Ovary (tissue), 10 donors: ENCODE measurements at places on chromosomes 2 and 18. TPM values are rescaled to one million over a fixed set of nuclear protein-coding genes. Genes with fewer than 3 reads are reported as not detected.

Gene TTR
- polyA plus RNA-seq, result not detected

- DNase-seq, result no peak
Measured at GRCh38 chr2:54054271-54054670, 61.1 kb upstream of the ACYP2 start.

GRCh38 chr2:128731994-128732650 is 413.5 kb upstream of the HS6ST1 start:
- DNase-seq, result no peak

- no peak for DNase-seq
Measured at GRCh38 chr2:12043131-12043530, 296.7 kb downstream of the LPIN1 start.

Gene MYCN
- polyA plus RNA-seq, result 3.8 TPM

GRCh38 chr2:177193240-177193639 is 19.4 kb upstream of the HNRNPA3 start:
- no peak for DNase-seq

Gene CPO
- polyA plus RNA-seq, result 31.8 TPM

Gene TMEFF2
- 0.07 TPM for polyA plus RNA-seq

DNA sequence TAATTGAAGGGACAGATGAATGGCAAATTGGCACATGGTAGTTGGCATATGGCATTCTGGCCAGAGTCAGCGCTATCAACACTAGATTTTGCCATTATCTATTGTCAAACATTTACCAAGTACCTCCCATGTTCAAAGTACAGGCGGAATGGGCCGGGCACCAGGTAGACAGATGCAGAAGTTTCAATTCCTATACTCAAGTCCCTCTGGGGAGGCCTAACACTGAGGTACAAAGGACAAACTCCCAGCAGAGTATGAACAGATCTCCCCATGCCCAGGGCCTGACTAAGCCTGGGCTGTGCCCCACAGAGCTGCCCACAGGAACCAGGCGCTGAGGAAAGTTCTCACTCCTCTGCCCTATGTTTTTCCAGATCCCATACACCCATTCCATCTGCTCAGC is 257.5 kb upstream of the KLHL29 start:
- DNase-seq, result no peak

Gene CRYGC
- polyA plus RNA-seq, result not detected

DNA sequence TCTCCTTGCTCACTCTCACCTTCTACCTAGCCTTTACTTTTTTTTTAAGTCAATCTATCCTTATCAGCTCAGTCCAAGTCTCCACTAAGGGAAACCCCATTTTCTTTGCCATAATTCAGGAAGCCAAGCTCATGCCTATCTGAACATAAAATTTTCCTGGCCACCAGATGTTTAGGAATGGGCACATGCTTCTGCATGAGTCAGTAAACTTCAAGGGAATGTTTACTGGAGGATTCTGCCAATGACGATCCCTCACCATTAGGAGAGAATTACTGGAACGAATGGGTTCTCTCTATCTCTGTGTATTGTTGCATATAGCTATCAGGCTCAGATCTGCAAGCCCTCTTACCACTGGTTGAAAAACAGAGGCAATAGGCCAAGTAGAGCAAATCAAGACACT is 731.7 kb upstream of the ZNF804A start:
- no peak for DNase-seq

DNA sequence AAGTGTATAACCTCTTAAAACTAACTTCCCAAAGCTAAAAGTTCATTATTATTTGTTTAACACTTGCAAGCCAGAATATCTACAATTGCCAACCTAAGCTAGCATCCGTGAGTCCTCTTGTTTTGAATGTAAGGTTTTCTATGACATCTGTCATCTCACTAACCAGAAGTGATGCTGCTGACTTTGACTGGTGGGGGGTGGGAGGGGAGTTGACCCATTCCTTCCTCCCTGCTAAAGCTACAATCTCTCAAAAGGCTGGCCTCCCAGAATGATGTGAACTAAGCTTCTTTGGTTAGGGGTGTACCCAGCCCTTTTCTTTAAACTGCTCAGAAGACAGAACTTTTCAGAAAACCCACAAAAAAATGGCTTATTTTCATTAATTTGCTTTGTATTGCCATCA is 280.6 kb downstream of the ZEB2 start:
- no peak for DNase-seq

DNA sequence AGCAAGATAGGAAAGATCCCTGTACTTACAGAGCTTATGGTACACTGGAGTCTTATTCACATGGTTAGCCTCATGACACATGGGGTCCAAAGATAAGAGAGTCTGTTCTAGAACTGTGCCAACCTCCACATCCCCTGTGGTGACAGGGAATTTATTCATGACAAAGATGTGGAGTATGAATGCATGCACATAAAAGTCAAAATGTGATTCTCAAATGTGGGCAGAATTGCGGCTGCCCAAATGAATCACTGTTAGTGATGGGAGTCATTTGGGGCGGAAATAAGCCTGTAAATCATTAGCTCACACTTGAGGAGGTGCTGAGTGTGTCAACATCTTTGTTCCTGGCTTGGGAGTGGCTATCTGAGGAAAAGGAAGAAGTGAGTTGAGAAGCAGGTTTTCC is 560.6 kb downstream of the SLC4A3 start:
- DNase-seq, result no peak

- DNase-seq, result no peak
Measured at GRCh38 chr2:203201426-203201825, 37.4 kb upstream of the CYP20A1 start.

DNA sequence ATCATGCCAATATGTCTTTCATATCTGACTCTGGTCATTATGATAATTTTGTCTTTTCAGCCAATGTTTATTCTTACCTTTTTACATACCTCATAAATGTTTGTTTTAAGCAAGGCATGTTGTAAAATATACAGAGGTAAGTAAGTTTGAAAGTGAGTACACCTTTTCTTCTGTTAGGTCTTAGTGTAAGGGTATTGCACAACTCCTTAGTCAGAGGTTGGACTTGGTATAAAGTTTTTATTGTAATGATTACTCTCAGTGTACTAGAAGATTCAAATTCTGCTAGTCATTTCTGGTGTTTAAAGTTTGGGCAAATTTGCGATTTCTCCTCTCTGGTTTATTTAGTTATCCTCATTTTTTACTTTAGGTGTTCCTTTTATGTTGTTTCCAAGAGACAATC is 564.3 kb upstream of the FSIP2 start:
- DNase-seq, result no peak

Gene DYNC1I2
- polyA plus RNA-seq, result 118 TPM

- DNase-seq, result no peak
Measured at GRCh38 chr2:134154246-134154645, 99.6 kb upstream of the MGAT5 start.

Gene MBOAT2
- 18.6 TPM for polyA plus RNA-seq

DNA sequence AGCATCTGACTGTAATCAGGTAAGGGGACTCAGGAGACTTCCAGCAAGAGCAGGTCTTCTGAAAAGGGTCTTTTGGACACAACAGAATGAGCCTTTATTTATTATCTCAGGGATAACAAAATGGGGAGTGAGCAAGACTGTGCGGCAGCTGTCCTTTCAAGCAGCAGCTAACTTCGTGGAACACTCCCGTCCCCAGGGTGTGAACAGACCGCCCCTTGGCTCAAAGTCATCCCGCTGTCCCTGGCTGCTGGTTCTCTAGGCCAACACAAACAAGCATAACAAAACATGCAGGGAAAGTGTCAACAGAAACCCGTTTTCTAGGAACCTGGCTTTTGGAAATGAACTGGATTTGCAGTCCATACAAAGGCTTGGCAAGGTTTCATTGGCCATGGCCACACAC is 787.9 kb upstream of the FANCL start:
- DNase-seq, result no peak

Gene ZNF521
- 24.3 TPM for polyA plus RNA-seq

Gene SCN7A
- 31.2 TPM for polyA plus RNA-seq

Gene RNF138
- polyA plus RNA-seq, result 21.9 TPM

DNA sequence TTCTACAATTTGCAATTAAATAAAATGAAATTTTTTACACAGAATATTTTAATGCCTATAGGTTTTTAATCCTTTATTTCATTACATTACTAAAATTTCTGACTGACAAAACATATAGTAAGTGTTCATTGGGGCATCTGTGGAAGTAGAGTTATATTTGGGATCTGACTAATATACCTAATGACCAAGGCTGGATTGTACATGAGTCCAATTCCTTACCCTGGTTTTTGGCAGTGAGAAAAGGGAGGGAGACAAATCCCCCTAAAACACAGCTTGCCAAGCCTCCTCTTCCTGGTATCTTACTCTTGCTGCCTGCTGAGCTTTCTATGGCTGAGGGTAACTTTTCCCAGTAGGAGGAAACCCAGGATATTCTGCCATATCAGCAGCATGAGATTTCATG is 149.4 kb upstream of the CDH20 start:
- DNase-seq, result no peak

DNA sequence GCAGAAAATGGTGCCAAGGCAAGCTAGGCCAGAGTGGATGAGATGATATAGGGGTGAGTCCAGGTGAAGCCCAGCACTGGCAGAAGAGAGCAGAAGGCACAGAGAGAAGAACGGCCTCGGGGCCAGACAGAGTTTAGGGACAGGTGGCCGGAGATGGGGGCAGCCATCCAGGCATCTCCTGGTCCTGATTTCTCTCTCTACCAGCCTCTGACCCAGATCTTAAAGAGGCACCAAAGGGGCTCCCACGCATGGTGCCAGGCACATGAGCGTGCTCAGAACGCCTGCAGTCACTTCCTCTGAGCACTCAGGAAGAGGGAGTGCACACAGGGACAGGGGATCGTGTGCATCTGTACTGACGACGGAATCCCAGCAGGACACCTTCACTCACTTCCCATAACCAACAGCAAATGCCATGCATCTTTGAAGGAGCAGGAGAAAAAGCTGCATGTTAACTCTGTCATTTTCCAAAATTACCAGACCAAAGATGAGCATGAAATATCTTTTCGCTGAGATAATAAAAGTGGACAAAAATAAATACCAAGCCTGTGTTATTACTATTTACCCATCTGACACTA is 427.8 kb upstream of the MYT1L start:
- no peak for DNase-seq

- no peak for DNase-seq
Measured at GRCh38 chr18:32201948-32202672, 12.3 kb downstream of the MEP1B start.

Gene MAP3K19
- polyA plus RNA-seq, result not detected

- DNase-seq, result no peak
Measured at GRCh38 chr2:69116438-69116837, 103.5 kb downstream of the ANTXR1 start.

DNA sequence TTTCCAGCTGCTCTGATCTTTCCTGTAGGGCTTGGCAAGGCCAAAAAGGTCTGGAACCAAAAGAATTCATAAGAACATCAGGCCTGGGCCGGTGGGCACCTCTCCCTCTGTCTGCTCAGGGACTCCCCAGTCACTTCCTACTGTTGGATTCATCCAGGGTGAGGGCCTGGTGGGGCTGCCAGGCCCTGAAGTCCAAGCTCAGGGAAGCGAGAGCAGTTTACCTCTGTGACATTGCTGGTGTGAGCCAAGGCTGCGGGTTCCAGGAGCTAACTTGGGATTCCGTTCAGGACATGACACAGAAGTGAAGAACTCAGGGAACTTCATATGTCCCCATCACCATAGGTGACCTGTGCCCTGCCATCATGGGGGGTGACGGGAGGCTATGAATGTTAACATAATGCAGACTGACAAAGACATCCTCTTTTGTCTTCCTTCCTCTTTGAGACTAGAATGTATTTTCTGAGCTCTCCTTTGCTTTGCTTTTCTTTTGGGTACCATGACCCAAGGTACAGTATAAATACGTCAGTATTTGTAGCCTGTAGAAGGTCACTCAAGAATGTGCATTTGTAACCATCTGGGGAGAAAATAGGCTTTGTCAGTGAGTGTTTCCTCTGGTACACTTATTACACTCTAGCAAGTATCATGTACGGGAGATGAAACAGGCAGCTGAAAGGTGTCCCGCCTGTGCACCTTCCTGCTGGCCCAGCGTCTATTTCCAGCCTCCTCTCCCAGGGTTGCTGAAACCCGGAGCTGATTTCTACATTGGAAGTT is 130.5 kb upstream of the SLC1A4 start:
- DNase-seq, result no peak

- DNase-seq, result peak; percentile 1
Measured at GRCh38 chr2:109378682-109379081, 235.1 kb downstream of the SEPTIN10 start.

GRCh38 chr2:62688771-62689170 is 16.7 kb upstream of the EHBP1 start:
- no peak for DNase-seq

Gene OXER1
- 4.0 TPM for polyA plus RNA-seq

Gene SUPT7L
- 37.7 TPM for polyA plus RNA-seq

DNA sequence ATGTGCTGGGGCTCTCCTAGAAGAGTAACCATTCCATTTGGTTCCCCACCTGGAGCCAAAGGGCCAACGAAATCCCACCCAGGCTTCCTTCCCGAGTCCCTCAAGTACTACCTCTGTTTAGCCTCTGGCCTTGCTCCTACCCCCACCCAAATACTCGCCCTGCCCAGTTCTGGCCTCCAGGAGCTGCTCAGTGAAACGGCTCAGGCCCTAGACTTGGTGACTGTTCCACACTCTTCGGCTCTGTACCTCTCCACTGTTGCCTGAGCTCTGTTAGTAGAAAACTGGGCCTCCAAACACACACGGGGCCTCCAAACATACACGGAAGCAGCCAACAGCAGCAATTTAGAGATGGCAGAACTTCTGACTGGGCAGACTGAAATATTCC is 4.2 kb downstream of the OTX1 start:
- no peak for DNase-seq

DNA sequence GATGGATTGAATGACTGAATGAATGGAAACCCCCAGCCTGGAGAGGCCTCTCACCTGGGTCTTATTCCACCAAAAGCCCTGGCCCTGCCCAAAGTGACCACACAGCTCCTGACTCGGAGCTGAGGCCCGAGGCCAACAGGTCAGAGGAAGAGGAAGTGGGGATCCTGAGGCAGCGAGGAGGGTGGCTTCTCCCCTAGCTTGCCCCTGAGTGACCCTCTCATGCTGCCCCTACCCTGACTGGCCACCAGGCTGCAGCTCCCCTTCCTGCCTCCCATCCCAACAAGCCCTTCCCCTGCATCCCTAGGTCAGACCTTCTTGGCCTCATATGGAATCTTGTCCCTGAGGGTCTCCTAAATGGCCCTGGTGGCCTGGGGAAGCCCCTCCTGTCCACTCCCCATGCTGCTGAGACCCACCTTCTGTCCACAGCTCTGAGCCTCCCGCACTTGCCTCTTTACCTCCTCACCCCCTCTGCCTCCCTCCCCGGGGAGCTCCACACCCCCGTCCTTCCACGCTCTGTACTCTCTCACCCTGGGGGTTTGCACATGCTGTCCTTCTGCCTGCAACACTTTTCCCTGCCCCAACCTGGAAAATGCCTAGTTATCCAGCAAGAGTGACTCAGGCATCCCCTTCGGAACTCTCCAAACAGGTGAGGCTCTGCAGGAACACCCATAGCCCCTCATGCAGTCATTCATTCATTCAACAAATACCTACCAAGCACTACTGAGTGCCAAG is 134.8 kb upstream of the HDAC4 start:
- DNase-seq, result no peak
